ENCODE measurements at places on chromosomes 5 and 9.

DNA sequence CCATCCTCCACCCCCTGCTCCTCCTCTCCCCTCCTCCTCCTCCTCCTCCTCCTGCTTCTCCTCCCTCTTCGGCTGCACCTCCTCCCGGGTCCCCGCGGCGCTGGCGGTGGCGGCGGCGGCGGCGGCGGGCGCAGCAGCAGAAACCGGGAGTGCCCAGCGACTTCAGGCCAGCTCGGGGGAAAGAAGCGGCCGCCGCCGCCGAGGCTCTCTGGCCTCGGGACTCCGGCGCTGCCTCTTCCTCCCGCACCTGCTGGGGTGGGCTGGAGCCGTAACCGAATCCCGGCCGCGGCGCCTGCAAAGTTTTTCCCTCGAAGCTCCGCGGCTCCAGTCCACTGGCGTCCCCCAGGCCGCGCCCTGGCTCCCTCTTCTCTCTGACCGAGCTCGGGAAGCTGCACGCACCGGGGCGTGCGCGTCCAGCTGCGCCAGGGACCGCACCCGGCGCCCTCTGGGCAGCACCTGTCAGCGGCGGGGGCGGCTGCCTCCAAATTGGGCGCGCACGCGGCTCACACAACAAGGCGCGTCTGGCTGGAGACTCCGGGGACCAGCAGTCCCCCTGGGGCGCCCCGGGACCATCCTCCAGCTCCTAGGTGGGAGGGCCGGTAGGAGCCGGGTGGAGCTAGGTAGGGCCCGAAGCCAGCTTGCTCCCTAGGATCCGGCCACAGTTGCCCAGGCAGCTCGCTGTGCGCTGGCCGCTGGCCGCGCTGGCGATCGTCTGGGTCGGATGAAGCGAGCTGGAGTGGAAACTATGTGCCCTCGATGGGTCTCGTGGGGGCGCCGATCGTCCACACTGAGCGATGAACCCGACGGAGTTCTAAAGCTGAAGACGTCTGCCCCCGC lies at the start of gene MCTP1:
TSS of gene MCTP1 (minus strand) at position 523 of the 837 bp plus-strand sequence.
- DNase-seq = no peak

DNA sequence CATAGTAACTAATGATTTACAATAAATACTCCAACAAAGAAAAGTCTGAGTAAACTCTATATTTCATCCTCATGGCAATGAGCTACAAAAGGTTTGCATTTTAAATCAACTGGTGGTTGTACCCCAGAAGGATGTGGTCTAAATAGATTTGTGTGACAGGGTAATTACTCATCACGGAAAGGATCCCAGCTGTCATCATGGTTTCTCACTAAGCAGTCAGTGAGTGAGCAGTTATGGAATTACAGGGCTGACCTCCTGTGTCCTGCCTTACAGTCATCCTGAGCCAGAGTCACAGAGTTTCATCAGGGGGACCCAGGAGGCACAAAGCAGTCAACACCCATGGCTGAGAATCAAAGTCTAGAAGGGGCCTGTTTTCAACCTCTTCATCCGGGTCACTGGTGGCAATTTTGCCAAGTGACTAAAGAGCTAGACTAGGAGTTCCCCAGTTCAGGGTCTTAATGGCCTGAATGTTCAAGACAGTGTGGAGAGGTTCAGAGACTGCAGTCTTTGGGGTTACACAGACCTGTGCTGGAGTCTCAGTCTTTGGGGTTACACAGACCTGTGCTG lies 210.7 kb upstream of the SLC24A2 start:
- DNase-seq = no peak

DNA sequence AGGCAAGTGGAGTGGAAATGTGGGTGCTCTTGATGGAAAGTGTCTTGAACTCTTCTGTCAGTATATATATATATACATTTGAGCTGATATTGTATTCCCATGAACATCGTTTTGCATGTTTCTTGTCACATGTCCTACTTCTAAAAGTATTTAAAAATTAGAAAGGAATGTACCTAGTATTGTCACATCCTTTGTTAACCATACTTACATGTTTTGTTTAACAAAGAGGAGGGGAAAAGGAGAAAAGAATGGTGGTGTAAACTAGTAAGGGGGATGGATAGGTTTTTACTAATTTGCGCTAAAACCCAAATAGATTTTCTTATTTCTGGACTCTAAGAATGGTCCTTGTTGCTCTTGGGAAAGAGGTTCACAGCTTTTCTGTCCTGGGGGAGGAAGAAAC lies 181.7 kb downstream of the GOLPH3 start:
- DNase-seq = no peak

- no peak for DNase-seq
These were observed 138.3 kb upstream of the SMIM23 start for GRCh38 chr5:171647043-171647903.

DNA sequence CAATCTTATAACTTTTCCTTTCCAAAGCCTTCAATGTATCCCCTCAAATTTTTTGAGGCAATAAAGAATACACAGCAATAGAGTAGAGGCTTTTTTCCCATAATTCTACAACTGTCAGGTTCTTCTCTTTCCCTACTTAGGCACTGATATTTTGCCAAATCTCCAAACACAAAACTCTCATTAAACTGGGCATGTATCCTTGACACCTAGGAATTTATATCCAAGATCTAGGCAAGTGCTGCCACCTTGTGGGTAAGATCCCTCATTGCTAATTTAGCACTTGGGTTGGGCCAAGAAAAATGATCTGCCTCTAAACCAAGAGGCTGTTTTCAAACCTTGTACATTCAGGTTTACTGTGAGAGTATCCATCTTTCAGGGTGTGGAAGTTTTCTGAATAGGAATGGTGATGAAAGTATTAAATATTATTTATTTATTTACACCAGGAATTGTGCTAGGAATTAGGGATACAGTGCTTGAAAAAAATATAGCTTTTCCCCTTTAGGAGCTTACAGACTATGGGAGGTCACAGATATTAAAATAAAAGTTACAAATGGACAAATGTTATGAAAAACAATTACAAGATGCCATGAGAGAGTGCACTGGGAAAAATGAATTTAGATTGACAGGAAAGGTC lies 17.6 kb downstream of the TSTD2 start:
- DNase-seq = no peak

DNA sequence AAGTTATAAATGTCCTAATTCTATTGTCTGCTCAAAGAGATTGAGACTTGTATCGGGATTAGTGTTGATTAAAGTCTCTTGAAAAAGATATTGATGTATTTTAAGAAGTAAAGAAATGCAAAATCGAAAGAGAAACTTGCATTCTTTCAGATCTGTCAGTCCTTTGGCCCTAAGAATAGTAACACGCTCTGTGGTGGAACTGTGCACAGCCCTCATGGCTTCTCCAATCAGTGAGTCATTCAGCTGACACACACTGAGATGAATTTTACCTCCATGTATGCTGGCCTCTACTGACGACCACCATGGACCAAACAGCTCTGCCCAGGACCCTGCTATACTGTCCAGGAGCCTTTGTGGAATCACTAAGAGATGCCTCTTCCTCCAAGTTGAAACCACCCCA lies 232.4 kb downstream of the ESM1 start:
- DNase-seq = no peak

- DNase-seq = no peak
These were observed 505.3 kb upstream of the ZNF608 start for GRCh38 chr5:125251703-125252102.

DNA sequence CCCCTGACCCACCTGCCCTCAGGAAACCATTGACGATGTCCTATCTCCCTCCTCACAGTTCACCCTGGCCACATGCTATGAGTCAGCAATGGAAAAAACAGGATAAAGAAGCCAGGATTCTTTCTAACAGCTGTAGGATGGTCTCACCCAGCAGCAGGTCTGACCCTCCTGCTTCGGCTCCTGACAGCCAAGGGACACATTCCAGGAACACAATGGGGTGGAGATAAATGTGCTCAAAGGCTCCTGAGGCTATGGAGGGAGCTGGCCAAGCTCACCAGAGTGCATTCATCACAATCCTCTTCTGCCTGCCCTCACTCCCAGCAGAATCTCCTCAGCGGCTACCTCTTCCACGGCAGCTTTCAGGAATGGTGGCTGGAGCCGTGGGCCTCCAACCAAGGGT lies 170.3 kb downstream of the PJA2 start:
- DNase-seq = no peak

- DNase-seq = no peak
These were observed 3.3 kb upstream of the PTGES start for GRCh38 chr9:129756191-129756590.

DNA sequence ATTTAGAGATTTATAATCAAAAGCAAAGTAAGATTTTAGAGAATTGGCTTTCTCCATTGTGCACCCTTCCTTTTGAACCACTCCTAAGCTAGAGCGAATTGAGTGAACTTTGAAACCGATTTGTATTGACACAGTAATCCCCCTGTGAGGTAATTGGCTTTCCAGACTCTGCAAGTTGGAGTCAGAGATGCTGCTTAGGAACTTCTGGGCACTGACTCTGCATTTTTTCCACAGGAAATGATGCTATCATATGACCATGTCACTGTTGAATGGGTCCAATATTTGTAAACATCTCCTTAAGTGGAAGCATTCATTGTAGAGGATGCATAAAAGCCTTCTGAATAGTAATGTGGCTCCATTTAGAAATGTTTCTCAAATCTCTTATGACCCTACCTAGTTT lies 394.4 kb upstream of the ZNF608 start:
- no peak for DNase-seq

GRCh38 chr9:110971705-110972104 lies 66.6 kb downstream of the LPAR1 start:
- DNase-seq = no peak

GRCh38 chr5:149288436-149288835 lies 16.8 kb downstream of the AFAP1L1 start:
- DNase-seq = no peak

DNA sequence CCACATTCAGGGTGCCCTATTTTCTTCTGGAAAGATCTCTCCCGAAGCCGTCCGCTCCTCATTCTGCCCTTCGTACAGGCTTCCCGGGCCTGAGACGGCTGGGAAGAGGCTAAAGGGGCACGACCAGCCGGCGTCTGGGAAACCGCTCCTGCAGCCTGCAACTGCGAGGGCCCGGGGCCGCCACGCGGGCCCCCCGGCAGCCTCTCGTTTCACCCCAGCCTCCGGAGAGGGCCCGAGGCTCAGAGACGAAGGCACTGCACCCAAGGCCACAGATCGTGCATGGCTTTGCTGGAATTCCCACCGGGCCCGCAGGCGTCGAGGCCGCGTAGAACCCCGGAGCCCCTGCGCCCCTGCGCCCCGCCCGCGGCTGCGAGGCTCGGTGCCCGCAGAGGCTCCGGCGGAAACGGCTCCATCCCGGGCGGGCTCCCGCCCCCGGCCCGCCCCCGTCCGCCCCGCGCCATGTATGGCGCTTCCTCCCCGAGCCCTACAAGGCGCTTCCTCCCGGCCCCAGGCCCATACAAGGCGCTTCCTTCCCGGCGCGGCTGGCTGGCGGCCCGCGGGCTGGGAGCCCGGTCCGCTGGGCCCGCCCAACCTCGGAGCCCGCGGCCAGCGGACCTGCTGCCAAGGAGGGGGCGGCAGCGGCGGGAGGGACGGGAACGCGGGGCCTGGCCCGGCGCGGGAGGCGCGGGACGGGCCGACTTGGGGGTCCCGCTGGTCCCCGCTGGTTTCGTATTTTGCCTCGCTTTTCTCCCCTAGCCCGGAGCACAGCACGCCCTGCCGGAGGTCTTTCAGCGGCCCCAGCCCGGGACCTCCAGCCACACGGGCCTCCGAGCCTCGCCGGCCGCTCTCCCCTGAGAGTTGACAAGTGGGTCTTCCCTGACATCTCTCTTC lies 26.6 kb downstream of the EGR1 start:
- peak; percentile 67 for DNase-seq

DNA sequence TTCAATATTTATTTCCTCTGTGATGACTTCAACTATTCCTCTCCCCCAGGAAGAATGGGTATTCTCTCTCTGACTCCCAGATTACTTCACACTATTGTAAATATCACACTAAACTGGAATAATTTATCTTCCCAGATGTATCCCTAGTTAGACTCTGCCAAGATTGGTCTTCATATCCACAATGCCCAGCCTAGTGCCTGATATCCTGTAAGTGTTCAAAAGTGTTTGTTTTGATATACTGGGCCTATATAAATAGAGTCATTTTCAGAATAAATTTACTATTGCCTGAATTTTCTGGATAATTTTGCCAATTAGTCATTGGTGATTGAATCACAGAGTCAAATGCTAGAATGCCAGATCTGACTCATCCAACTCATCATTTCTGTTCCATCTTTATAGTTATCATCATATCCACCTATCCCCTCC lies 143.7 kb upstream of the TNC start:
- no peak for DNase-seq

DNA sequence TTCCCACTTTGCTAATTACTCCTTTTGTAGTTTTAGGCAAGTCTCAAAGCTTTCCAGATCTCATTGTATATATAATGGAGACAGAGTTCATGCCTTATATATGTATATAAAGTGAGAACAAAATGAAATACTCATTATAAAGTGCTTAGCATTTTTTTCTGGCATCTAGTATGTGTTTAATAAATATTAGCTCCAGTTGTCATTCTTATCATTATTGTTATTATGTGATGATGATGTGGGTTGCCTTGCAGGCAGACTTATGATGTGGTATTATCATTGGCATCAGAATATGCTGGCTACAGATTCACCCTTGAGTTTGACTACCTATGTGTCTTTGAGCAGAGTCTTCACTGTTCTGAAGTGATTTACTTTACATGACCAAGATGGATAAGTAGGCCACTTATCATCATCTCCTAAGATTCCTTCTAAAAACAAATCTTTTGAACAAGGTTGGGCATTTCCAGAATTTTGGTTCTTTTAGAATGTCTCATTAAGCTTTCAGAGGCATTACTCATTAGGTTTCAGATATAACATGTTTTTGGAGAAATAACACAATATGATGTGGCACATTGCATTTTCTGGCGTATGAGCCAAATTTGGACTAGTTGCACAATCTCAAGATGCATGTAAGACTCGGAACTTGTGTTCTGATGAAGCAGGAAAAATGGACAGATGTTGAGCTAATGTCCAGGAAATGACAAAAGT lies 145.6 kb upstream of the TNC start:
- no peak for DNase-seq

GRCh38 chr5:93594591-93595419 lies 11.8 kb downstream of the NR2F1 start:
- DNase-seq = no peak

DNA sequence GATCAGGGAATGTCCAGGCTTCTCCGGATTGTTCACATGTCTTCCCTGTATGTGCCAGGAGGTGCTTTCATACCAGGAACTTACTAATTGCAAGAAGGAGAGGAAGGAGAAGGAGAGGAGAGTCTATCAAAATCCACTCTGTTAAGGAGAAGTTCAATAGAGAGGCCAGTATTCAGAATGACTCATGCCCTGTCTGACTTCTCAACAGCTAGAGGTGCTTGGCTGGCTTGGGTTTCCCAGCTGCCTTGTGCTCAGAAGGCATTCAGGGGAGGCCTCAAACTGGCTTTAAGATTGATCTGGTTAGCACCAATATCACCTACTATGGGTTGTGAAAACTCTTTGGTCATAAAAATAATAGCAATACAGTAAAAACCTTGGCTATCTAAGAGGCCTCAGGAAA lies 167.9 kb upstream of the GLRA1 start:
- no peak for DNase-seq

DNA sequence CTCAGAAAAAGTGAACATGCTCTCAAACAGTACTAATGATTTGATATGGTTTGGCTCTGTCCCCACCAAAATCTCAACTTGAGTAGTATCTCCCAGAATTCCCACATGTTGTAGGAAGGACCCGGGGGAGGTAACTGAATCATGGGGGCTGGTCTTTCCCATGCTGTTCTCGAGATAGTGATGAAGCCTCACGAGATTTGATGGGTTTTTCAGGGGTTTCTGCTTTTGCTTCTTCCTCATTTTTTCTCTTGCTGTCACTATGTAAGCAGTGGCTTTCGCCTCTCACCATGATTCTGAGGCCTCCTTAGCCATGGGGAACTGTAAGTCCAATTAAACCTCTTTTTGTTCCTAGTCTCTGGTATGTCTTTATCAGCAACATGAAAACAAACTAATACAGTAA lies 401.3 kb downstream of the BNC2 start:
- no peak for DNase-seq

GRCh38 chr5:16987776-16988175 lies 51.7 kb upstream of the MYO10 start:
- no peak for DNase-seq

Measured in stimulated activated CD8-positive, alpha-beta memory T cell treated with anti-CD3 and anti-CD28 coated beads, Interleukin-7, amount 100 ng/mL, for 1 hour (primary cell).